ENCODE measurements at places on chromosomes 2 and 18.

DNA sequence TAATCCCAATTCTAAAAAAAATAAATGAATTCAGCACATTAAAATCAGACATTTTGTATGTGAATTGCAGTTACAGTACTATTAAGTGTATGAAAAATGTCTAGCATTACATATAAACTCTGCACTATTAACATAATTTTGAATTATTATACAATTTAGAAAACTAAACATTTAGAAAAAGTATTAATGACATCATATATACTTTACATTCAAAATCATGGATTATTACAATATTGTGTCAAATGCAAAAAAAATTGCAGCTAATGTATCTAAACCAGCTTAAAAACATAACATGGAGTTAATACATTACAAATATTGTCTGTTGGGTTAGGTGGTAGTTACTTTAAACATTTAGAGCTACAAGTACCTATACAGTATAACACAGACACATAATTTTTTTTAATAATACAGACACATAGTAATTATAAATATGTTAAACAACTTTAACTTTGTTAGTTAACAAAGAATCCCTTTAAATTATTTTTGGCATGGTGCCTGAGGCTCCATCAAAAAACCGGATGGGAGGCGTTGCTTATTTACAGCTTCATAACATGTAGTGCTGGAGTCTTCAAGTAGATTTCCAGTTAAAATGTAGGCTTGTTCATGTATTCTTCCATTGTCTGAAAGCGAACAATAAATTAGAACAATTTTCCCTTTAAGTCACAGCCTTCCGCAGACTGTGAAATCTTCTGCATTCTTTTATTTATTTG lies 79.1 kb downstream of the AP1S3 start:
- no peak for DNase-seq

DNA sequence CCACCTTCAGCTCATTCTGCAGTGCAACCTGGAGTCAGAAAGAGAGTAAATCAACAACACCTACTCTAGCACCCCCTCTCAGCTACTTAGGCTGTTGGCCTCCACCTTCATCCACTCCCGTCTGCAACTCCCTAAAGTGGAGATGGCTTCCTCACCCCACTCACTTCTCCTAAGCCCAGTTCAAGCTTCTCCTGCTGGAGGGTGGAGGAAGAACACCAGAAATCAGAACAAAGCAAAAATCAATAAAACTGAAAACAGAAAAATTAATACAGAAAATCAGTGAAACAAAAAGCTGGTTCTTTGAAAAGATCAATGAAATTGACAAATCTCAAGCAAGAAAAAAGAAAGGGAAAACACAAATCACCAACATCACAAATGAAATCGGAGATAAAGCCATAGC lies 191.7 kb downstream of the ANAPC1 start:
- DNase-seq: no peak

DNA sequence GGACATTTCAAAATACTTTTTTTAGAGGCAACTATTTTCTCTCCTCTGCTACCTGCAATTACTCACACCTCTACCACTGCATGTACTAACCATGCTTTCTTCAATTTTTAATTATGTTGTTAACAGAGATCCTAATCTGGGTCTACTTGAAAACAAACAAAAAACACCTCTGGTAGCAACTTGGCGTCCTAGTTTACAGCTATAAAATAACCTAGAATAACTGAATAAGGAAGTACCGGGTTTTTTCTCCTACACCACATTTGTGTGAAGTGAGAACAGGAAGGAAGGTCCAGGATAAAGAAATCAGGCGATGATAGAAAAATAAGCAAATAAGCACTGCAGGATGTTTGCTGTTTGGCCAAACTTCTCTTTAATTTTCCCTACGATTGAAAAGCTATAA lies 633.5 kb downstream of the LRP1B start:
- DNase-seq: no peak

GRCh38 chr2:102527086-102527485 lies 54.1 kb downstream of the SLC9A4 start:
- no peak for DNase-seq

- DNase-seq: peak; percentile 83
These were observed 180.2 kb downstream of the RNF144A start for GRCh38 chr2:7097353-7097895.

GRCh38 chr2:107337209-107337898 lies 451.4 kb upstream of the ST6GAL2 start:
- no peak for DNase-seq

DNA sequence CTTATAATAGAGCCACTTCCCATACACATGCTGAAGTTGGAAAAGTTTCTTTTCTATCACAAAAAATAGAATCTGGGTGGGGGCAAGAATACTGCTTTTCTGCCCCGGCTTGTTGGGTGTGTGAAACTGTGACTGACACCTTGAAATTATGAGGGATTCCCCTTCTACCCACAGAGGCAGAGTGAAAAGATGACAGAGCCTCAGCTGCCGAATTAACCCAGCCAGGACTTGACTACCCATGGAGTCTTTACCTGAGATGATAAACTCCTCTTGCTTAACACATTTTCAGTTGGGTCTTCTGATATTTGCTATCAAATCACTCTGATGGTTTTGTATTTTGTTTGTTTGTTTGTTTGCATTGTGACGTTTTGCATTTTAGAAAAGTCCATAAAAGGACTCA lies 66.0 kb upstream of the PMAIP1 start:
- peak; percentile 24 for DNase-seq

DNA sequence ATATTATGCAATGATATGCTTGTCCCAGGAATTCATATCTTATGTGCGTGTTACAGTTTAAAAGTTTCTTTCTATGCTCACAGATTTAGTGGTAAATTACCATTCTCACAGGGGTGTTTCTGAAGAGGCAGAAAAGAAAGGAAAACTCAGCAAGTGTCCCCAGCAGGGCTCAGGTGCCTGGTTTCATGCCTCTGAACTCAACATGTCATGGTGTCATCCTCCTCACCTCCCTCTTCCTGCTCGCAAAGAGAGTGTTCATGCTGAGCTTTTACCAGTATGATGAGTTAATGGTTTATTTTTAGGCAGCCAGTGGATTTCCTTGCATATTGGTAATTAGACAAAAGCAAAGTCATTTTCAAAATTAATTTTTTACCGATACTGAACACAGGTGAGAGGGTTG lies 492.9 kb upstream of the ZEB2 start:
- no peak for DNase-seq

GRCh38 chr2:31199206-31199605 lies 18.1 kb downstream of the CAPN14 start:
- DNase-seq: no peak

DNA sequence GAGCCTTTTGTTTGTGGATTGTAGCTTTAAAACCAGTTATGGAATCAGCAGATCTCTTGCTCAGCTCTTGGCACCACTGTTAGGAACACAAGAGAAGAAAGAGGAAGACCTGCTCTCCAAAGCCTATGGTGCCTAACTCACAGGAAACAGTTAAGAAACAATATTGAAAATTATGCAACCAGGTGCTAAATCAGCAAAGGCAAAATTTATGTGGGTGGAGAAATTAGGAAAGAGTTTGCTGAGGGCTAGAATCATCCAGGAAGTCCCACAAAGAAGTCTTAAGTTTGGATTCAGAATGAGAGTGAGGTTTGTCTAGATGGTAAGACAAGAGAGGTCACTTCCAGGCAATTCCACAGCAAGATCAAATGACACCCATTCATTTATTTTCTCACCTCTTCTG lies 49.4 kb downstream of the AOX1 start:
- DNase-seq: no peak

DNA sequence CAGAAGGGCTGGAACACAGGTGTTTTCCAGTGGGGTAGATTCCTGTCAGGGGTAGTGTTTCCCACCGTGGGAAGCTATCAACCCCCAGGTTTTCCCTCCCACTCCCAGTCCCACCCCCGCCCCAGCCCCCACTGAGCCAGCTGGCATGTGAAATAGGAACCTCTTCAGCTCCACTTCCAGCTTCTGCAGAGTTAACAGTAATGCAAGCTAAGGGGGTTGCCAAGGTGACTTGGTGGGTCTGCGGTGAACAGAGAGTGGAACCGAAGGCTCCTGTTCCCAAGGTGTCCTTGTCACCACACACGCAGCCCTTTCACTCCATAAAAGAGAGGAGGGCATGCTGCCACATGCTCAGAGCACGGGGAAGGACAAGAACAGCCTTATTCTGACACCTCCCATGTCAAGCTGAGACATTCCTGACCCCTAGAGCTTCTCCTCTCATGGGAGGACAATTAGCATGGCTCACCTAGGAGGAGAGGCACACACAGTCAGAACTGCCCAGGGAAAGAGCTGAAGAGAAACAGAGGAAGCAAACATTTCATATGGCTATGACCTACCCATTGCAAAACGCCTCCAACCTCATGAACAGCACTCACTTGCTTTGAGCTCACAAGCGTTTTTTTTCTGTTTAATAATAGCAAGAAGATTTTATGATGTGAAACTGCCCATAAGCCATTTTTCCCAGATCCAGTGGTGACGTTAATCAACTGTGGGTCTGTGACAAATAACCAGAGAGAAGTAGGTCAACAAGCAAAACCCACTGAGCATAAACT lies 39.8 kb upstream of the TBC1D8 start:
- no peak for DNase-seq

- no peak for DNase-seq
These were observed 180.4 kb downstream of the MCFD2 start for GRCh38 chr2:46735108-46735691.

DNA sequence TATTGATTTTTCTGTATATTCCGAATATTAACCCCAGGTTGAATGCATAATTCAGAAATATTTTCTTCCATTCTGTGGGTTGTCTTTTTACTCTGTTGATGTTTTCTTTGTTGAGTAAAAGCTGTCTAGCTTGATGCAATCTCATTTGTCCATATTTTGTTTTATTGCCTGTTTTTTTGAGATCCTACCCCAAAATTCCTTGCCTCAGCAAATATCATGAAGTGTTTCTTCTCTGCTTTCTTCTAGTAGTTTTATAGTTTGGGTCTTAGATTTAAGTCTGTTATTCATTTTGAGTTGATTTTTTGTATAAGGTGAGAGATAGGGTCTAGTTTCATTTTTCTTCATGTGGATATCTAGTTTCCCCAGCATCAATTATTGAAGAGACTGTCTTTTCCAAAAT lies 467.9 kb upstream of the GCFC2 start:
- DNase-seq: no peak

DNA sequence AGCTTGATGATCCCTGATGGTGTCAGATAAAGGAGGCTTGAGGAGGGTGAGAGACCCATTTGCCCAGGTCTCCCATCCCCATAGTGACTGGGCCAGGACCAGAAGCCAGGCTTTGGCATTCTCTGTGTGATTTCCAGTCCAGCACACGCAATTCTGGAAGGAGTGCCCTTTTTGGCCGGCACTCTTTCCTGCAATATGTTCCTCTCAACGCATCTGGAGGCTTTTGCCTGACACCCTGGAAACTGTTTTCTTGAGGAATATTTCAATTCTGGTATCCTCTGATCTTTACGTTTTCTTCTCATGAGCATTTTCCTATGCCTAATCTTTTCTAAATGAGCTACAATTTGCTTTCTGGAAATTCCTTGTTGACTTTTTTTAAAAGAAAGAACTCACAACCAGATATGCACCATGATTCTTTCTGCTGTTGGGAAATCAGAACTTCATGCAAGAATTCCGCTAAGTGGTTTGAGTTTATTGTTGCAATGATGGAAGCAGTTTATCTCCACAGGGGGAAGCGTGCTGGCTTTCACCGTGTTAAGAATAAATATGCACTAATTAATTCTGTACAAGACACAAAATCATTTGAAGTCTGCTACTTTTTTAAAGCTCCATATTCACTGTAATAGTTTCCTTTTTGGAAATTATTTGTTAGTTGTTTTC lies 143.7 kb downstream of the NAPG start:
- no peak for DNase-seq

DNA sequence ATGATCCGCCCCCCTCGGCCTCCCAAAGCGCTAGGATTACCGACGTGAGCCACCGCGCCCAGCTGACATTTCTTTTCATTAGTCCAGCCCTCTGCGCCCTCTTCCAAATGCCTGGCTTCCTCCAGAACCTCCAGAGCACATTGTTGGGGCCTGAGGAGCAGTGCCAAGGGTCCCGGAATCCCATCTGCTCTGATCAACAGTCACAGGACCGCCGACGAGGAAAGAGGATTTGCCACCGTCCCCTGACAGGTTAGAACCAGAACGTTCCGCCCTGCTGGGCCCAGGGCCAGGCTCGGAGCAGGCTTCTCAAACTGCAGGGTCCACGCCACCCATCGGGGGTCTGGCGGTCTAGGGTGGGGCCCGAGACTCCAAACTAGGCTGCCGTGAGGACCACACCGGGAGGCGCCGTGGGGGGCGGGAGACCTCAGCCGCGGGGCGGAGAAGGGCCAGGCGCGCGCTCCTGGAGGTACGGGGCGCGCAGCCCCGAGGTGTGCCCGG lies 36.9 kb upstream of the ITM2C start:
- no peak for DNase-seq

DNA sequence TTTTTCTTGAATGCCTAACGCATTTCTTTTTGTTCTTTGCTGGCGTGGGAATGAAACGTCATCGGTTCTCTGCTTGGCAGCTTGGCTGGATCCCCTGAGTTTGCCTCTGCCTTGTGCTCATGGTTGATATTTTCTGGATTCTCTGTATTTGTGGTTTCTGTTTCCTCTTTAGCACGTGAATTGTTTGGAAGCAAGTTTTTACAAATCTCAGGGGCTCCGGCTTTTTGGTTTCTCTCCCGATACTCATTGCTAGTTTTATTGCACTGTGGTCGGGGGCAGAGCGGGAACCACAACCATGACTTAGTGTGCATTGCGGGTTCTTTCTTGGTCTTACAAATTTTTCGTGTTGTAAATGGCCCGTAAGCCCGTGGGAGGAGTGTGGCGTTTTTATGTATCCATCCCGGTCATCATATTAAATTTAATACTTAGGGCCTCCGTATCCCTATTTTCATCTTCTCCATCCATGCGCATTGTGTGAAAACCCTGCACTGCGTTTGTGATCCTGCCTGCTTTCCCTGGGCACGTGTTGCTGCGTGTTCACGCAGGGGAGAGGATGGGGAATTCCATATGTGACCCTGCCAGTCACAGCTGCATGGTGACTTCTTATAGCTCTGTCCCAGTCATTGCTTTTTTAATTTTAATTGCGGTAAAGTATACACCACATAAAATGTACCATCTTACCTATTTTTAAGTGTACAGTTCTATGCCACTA lies 9.4 kb downstream of the RAMP1 start:
- DNase-seq: no peak

DNA sequence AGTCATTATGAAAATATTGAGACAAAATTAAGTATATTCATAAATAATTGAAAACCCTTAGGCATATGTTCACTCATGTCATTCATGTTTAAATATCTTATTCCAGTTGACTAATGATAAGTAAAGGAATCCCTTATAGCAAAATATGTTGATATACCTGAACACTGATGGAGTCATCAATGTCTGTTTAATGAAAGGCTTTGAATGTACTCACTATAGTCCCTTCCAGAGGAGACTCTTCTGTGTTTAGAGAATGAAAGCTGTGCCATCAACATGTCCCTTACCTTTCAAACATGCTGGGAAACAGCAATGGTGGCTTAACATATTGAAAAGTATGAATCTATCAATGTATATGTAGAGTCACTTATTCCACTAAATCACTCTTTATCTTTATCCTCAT lies 242.9 kb downstream of the KCNJ3 start:
- no peak for DNase-seq

All from activated CD4-positive, alpha-beta T cell treated with anti-CD3 and anti-CD28 coated beads for 48 hours (primary cell).